Urothelium cell line (cell line): ENCODE measurements at places on chromosomes 3 and 15.

- no peak for DNase-seq
Measured at GRCh38 chr15:74857671-74858368, 14.9 kb upstream of the ULK3 start.

DNA sequence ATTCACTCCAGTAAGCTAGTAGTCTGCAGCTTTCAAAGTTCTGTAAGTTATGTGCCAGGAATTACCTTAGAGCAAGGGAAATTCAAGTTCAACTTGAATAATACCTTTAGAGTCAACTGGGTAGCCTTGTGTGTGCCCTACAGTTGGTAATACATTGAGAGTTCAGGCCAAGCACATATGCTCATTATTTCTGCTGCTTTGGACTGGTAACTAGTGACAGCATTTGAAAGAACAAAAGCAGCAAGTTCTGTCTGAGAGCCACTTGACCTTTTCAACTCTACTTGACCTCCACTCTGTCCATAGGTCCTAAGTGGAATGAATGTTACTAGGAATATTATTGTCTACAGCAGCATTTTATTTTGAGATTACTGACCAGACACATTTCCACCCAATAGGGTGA is 723.5 kb downstream of the NLGN1 start:
- DNase-seq: no peak

DNA sequence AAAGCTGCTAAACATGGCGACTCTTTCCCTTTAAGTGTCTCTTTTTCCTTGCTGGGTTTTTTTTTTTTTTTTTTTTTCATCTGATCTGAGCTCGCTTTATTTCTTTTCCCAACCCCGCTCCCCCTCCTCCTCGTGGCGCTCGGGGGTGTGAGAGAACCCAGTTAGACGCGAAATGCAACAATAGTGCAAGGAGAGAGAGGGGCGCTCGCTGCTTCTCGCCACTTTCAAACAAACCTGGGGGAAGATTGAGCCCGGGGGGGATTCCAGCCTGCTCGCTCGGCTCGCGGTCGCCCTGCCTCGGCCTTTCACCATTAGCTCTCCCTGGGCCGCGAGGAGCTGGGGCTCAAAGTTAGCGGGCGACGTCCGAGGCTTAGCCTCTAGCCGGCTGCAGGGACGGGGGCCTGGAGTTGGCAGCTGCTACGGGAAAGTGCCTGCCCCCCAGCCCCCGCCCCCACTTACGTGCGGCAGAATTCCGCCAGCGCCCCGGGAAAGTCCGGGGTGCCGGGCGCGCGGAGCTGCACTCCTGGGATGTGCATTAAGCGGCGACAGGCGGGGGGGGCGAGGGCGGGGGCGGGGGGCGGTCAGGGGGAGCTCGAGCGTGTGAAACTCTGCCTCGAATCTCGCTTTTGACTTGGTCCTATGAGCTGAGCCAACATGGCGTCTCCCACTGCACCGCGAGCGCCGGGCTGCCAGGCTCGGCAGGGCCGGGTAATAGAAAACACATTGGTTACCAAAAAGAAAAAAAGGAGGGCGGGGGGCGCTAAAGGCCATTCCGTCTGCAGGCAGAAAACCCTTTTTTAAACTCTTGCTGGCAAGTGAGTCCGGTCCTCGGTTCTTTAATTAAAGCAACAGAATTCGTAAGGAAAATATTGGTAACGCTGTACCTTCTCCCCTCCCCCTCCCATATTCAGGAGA is 10.4 kb downstream of the NR2F2 start:
- DNase-seq: peak; percentile 57

GRCh38 chr15:61649046-61649445 is 411.2 kb downstream of the VPS13C start:
- no peak for DNase-seq

DNA sequence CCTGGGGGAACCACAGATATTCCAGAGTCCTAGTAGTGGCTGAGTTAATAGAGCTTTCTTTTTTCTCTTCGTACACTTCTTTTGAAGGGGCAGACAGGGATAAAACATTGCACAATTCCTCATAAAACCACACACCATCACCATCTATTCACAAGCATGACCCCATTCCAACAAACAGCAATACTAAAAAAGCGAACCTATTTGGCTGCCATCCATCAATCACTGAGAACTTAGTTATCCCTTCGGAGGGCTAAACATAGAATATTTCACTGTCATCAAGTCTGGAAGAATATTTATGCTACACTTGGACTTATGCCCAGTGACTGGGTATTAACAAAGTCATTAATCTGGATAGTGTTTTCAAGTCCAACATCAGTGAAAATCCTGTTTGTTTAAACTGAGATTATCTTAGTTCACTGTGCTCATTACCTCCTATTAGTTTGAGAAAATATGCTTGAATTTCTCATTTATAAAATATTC is 80.3 kb upstream of the PRTG start:
- DNase-seq: peak; percentile 15

DNA sequence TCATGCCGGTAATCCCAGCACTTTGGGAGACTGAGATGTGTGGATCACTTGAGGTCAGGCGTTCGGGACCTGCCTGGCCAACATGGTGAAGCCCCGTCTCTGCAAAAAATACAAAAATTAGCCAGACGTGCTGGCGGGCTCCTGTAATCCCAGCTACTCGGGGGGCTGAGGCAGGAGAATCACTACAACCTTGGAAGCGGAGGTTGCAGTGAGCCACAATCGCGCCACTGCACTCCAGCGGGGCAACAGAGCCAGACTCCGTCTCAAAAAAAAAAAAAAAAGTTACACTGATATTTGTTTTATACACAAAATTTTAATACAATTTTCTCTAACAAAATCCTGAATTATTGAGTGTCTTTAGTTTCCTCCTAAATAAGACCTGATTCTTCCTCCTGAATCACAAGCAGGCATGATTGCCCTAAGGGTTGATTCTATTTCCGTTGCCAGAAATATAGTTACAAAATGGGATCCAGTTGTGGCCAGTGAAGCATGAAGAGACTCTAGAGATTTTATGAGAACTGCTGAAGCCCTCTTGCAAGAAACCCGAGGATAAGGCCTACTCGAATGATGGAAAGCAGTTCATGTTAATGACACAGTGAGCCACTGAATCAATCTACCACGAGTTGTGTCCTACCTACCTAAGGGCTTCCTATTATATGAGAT is 9.6 kb upstream of the SMARCC1 start:
- no peak for DNase-seq

DNA sequence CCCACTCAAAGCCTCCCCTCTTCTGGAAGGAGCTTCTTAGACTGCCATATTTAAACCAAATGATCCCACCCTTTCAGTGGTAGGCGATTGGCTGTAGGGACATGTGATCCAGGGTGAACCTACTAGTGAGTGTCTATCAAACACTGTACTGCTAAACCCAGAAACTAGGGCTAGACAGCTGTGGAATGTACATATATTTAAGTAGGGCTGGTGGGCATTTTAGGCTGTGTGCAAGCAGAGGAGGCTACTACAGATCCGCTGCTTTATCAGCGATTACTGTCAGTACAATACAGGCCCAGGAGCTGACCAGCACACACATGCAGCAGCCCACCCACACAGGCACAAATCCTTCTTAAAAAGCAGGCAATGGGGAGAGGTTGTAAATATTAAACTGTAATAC is 15.4 kb upstream of the LARP6 start:
- DNase-seq: no peak

GRCh38 chr3:49151610-49152009 is 14.5 kb downstream of the CCDC71 start:
- no peak for DNase-seq

GRCh38 chr15:76994001-76994400 is 925 bp upstream of the PSTPIP1 start:
- no peak for DNase-seq

GRCh38 chr3:129343643-129344360 is 65.1 kb downstream of the HMCES start:
- peak; percentile 20 for DNase-seq

- DNase-seq: no peak
Measured at GRCh38 chr3:120286465-120286864, 1.4 kb upstream of the GPR156 start.

GRCh38 chr15:75354454-75354853 is 7.6 kb downstream of the NEIL1 start:
- no peak for DNase-seq

GRCh38 chr15:75533945-75534344 is 45.2 kb downstream of the PTPN9 start:
- DNase-seq: no peak

DNA sequence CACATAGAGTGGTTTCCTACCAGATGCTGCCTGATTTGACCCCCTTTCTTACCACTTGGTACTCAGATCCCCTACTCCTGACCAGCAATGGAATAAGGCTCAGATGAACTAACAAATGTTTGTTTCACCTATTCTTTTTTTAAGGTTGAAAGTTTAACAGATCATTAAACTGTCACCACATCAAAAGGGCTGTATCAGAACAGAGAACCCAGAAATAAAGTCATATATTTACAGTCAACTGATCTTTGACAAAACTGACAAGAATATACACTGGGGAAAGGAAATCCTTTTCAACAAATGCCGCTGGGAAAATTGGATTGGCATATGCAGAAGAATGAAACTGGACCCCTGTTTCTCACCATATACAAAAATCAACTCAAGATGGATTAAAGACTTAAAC is 56.0 kb downstream of the GPR176 start:
- no peak for DNase-seq

DNA sequence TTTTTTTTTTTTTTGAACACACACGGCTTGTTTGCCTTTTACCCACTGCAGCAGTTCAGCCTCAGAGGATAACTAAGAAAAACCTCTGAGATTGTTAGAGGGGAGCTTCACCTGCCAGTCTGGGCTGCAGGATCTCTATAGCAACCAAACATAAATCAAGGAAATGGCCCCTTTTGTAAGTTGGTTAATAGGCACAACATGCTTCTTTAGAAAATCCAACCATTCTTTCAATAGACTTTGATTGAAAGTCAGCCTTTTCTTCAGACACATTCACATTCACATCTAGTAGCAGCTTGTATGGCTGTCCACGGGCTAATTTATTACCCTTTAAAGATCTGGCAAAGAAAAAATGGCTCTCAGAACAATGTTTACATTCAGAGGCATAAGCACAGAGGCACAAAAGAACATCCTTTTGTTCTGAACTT is 136.6 kb upstream of the RARB start:
- DNase-seq: no peak

DNA sequence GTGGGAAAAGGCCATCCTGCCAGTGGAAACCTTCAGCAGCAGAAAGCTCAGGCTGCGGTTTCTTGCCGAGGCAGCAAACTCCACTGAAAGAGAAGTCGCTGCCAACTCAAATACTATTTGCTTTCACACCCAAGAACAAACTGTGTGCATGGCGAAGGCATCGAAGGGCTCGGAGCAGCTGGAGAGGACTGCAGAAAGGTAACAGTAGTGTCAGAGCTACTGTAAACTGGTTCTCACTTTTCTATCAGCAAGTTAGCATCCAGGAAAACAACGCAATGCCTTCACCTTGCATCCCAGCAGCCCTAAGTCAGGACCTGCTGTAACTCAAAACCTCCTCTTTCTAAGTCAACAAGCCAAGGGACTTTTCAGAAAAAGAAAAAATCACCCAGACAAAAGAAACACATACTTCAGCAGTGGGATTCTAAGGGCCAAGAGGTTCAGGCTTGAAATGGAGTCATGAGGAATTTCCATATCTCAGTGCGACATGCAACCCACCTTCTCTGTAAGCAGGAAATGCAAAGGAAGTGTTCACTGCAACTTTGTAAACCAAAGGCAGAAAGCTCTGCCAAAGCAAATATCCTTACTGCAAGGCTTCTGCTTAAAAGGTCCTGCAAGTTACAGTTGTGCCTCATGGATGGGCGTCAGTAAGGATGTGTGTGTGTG is 193.5 kb downstream of the FOXP1 start:
- DNase-seq: no peak

- no peak for DNase-seq
Measured at GRCh38 chr3:126959921-126960603, 22.9 kb upstream of the PLXNA1 start.

- peak; percentile 27 for DNase-seq
Measured at GRCh38 chr15:35306361-35306981, 221.4 kb upstream of the NANOGP8 start.

DNA sequence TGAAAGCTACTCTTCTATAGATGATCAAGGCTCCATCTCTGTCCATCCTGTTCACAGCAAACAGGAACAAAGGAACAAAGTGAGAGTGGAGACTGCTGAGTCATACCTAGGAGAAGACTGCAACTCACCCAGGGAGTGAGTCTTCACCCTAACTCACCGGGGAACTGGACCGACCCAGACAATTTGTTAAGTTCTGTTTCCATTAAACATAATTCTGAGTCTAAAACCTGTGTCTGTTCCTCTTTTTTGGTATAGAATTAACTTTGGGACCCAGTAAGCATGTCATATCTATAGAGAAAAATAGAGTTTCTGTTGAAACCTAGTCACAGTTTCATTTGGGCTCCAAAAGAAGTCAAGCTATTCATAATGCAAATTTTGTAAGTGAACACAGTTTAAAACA is 21.6 kb downstream of the CCDC80 start:
- no peak for DNase-seq

DNA sequence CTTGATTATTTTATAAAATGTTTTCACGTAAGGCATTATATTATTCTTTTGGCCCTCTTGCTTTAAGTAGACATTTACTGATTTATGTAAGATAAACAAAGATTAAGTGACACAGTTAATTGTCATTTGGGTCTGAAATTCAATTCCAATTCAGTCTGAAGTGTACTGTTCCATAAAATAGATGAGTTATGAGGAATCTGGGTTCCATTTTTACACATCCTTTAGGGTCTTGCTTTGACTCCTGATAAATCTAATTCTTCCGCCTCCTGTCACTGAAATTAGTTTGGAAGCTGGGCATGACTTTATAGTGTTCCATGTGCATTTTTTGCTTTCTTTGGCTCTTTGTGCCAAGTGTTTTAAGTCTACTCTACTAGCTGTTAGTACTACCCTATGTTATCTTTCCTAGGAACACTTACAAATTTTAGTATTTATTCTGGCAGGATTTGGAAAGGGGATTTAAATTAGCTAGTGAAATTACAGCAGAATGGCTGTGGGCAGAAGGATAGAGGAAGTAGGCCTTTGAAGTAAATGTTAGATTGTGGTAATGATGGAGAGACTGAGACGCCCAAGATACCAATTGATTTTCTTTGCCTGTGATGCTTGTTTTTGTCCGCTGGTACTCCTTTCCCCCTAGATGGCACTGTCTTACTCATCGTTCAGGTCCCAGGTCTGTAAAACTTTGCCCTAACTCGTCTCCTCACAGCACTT is 14.3 kb downstream of the ARL8B start:
- DNase-seq: peak; percentile 43
